ENCODE measurements at places on chromosomes 3 and 15.

DNA sequence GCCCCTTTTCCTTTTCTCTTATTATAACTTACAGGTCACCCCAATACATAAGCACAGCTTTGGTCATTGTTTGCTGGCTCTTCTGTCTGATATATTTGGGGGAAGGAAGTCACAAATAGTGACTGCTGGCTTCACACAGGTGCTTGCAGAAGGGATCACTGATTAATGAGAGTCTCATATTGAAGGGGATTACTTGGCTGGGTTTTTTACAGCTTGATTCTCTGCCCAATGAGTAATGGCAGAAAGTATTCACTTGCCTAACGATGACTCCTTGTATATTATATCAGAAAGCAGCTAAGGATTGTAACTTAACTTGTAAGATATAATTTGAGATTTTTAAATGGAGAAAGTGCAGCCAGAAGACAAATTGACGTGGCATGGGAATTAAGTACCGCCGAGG is 119.3 kb upstream of the PFN2 start:
- DNase-seq = no peak

DNA sequence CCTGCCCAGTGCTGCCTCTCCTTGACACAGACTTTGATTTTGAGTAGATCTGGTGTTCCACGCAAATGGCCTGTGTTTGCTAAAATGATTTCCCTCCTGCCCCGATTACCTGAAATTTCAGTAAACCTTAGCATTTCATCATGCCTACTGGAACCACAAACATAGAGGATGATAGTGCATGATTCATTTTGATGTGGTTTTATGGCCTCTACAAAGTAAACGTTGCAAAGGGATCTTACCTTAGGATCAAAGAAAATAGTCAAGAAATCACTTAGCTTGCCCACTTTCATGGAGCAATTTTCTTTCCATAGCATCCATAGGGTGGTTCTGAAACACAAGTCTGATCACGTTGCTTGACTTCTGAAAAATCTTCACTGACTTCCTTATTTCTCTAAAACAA is 524.6 kb upstream of the ATP11B start:
- no peak for DNase-seq

- DNase-seq = no peak
Measured at GRCh38 chr3:78818161-78818985, 949.4 kb downstream of the ROBO1 start.

DNA sequence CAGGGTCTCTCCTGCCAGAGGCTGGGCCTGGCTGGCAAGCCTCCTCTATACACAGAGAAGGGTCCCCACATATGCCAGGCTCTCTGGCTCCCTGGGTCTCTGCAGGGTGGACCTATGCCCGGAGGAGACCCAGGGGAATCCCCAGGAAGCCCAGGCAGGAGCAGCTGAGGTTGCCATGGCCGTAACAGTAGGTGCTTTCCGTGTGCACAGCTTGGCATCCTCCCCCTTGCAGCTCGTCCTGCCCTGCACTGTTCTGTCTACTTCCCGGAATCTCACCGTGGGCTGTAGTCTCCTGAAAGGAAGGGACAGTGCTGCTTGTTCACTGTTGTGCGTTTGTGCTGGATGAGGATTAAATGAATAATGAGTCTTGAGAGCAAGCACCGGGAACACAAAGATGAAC is 47.8 kb downstream of the DAPK2 start:
- DNase-seq = no peak

DNA sequence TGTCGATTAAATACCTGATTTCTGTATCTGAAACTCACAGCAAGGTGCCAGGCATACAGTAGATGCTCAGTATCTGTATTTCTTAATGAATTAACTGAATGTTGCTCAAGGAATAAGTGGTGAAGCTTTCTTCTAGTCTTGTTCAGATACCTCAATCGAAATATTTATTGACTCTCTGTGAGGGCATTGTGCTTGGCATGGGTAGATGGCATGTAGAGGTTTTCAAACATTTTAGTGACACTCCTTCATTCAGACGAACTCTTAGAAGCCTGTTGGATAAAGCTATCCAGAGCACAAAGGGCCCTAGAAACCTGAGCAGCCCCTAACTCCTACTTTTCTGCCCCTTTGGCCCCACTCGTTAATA is 369 bp upstream of the SNX1 start:
- no peak for DNase-seq

DNA sequence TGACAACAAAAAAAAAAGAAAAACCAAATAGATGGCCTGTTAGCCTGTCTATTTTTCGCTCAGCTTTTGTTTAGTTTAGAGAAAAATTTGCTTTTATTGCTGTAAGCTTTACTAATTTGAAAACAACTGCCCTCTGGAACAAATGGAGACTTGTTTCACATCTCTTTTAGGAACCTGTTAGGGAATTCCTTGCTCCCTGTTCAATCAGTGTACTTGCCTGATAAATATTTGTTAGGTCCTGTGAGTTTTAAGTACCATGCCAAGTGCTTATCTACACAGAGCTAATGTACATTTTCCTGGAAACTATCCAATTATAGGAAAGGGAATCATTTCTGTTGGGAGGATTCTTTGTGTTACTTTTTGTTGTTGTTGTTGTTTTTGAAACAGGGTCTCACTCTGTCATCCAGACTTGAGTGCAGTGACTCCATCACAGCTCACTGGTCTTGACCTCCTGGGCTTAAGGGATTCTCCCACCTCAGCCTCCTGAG is 3.5 kb upstream of the LIPH start:
- no peak for DNase-seq

GRCh38 chr3:188088948-188089685 is 64.8 kb upstream of the LPP start:
- DNase-seq = no peak

- peak; percentile 76 for DNase-seq
Measured at GRCh38 chr3:13890377-13891016, 10.6 kb upstream of the WNT7A start.

DNA sequence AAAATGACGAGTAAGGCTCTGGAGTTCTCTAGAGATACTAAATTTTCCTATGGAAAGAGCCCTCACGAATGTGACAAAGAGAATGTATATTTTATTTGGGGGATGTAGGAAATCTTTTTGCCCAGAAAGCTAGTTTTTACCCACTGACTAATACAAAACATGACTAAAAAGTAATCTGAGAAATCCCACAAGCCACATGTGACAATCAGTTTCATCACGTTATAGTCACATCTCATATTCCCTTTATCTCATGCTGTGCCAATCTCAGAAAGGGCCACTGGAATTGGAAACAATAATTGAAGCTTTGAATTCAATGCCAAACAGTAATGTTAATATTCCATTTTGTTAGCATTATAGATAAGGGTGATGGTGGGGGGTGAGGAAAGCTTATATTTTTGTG is 509.0 kb upstream of the GOLIM4 start:
- no peak for DNase-seq

GRCh38 chr3:175620532-175620931 is 761.4 kb downstream of the NAALADL2 start:
- no peak for DNase-seq

DNA sequence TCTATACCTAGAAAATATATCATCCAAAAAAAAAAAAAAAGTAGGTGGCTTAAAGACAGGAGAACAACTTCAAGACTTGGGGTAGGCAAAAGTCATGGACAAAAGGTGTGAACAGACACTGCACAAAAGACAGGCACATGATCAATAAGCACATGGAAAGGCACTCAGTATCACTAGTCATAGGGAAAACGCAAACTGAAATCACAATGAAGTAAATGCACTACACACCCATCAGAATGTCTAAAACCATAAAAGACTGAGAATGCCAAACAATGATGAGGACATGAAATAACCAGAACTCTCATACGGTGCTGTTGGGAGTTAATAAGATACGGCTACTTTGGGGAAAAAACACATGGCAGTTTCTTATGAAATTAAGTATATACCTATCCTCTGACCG is 40.0 kb downstream of the CHSY1 start:
- no peak for DNase-seq

- DNase-seq = no peak
Measured at GRCh38 chr15:42670451-42670850, 66.5 kb downstream of the CDAN1 start.

GRCh38 chr3:179921500-179921899 is 115.2 kb downstream of the PEX5L start:
- no peak for DNase-seq

DNA sequence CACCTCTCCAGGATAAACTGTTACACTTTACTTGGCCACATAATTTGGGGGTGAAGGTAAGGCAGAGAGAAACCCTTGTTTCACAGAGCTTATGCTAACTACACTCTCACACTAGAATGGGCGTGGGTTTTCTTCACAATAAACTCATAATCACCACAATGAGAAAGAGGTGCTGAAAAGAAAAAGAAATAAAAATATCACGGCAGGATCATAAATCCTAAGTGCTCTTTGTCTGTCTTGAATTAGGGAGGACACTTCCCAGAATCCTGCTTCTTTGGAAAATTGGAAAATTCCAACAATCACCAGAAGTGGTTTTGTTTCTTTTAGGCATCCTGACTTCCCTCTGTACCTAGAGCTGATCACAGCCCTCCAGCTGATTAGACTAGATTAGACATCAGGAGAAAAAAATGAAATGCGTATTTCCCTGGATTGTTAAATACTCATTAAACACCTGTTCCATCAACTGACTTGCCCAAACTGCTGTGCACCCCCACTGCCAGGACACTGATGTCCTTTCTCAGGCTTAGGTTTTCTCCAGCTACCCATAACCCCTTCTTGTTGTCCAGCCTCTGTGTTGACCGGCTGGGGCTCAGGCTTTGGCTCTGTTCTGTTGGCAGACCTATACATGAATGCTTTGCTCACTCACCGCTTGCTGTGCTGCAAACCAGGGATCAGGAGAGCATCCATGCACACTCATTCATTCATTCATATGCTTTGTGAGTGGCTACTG is 41.6 kb upstream of the ACKR4 start:
- no peak for DNase-seq

DNA sequence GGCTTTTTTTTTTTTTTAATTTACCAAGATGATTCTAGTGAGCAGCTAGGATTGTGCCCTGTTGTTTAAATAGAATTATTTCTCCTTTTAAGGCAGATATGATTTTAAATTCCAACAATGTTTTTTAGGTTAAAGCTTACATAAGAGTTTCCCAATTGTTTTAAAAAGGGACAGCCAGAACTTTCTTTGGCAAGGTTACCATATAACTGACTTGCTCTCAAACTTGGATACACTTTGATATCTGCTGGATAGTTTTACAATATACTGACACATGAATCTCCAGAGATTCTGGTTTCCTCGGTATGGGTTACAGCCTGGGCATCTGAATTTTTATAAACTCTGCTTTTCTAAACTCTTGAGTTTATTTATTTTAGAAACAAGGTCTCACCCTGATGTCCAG is 134.3 kb upstream of the GADL1 start:
- DNase-seq = no peak

GRCh38 chr3:161551697-161552096 is 55.1 kb downstream of the OTOL1 start:
- DNase-seq = no peak

- DNase-seq = no peak
Measured at GRCh38 chr3:124092811-124093210, 100.9 kb upstream of the ROPN1 start.

GRCh38 chr3:182182531-182182968 is 470.8 kb downstream of the SOX2 start:
- DNase-seq = no peak

- no peak for DNase-seq
Measured at GRCh38 chr15:68344600-68344999, 67.1 kb downstream of the FEM1B start.

DNA sequence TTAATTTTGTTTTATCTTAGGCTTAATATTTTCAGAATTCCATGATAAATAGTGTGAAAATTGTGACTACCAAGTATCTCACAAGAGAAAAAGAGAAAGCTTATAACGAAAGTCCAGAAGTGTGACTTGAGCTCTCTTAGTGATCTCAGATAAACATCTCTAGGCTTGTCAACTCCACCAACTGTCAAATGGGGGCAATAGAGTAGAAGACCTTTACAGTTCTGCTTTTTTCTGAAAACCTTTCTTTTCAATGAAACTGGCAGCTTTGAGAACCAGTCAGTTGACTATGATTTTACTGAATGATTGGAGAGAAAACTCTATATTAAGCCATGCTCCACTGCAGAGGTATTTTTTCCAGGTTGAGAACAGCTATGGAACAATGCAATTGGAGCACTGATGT is 119.2 kb upstream of the TP63 start:
- DNase-seq = no peak

- no peak for DNase-seq
Measured at GRCh38 chr3:77524463-77524862, 484.6 kb downstream of the ROBO2 start.
